ACHN (cell line): ENCODE measurements at places on chromosomes 12 and 14.

- DNase-seq: no peak
Measured at GRCh38 chr12:116465407-116465806, 93.8 kb upstream of the MAP1LC3B2 start.

GRCh38 chr12:11863988-11864387 is 206.8 kb upstream of the BCL2L14 start:
- no peak for DNase-seq

DNA sequence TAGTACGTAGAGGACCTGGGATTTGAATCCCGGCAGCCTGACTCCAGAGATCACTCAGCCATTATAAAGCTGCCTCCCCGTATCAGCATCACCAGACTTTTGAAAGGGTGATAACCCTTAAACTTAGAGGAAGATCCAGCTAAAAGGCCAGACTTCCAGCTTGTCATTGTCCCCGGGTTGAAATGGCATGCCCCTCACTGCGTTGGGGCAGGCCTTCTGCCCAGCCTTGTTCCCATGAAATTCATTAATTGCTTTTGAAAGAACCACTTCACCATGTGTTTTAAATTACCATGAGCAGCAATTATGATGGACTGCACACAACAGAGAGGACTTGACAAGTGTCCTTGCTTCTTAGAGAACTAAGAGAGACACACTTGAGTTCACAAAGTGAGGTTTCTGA is 269.6 kb upstream of the CRY1 start:
- no peak for DNase-seq

- no peak for DNase-seq
Measured at GRCh38 chr12:91252341-91252740, 69.7 kb upstream of the DCN start.

DNA sequence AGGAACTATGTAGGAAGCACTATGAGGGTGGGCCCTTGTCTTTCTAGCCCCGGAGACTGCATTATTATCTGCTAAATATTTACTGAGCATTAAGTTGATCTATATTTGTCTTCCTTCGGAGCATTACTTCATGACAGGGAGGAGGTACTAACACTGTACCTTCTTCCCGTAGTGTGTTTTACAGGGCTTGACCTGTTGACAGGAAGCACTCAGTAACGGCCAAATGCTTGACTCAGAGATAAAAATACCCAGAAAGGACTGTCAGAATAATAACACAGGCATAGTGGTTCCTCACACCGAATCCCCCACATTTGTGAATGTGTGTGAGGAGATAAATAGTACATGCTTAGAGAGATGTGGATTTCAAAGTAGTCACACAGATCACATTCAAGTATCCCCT is 466.6 kb downstream of the EGLN3 start:
- DNase-seq: no peak

- no peak for DNase-seq
Measured at GRCh38 chr14:62604524-62604923, 440.7 kb downstream of the KCNH5 start.

DNA sequence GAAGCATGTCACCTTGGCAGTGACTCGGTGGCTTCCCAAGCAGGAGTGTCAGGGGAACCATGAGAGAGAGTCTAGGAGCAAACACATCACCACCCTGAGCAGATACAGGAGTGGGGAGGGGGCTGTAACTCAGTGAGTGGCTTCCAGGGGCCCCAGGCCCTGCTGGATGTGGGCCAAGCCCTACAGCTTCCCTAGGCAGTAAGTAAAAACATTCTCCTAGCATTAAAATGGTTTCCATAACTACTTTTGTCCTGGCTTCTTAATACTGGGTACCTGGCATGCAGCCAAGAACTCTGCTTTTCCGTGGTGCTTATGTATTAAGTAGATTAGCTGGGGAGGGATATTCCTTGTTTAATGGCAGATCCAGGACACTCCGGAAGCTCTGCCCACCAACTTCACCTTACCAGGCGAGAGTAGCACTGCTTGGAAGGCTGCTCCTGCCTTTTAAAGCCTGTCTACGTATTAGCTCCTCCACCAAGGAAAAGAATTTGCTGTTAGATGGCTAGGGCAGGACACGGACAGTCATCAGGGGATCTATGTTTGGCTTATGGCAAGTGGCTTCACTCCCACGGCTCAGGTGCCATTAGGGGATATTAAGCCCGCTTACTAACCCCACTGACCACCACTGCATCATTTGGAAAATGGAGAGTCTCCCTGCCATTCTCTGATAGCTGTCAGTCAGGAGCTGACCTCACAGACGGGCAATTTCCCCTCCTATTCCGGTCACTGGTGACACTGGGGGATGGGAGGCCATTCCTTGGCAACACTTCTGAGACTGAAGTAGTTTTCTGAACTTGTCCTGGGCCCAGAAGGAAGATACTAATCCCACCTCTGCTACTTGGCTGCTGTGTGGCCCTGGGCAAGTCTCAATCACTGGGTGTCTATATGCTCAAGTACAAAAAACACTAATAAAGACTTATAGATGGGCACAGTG is 22.8 kb downstream of the OTUB2 start:
- no peak for DNase-seq

DNA sequence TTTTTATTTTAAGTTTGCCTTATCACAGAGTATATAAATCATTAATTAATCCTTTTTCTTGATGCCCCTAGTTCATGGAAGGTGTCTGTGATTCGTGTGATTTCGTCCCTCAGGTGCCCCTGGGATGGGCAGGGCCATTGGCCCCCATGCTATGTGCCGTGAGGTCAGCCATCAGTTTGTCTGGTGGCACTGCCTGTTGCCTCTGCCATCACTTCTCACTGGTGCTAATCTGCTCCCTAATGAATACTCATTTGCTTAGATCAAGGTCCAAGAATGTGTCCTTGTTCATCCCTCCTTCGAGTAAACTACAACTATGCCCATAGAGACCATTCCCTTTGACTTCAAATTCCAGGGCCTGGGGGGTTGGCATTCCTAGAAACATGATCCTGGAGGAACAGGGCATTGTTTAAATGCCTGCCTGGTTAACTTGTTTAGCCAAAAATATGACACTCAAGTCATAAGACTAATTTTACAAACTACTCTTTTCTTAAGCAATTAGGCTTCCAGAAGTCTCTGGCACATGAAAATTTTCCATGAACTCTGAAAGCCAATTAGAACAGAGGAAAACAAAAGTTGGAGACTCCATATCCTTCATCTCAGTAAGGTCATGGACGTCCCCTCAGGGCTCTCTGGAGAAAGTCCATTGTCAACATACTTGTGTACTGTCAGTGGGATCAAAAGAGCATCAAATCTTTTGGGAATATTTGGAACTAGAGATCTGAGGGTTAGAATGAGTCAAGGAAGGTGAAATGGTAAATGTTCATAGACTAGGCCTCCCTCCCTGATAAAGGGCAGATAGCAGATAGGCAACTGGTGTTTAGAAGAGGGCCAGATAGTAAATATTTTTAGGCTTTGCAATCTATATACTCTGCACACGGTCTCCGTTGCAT is 90.9 kb upstream of the PLXNC1 start:
- no peak for DNase-seq

- no peak for DNase-seq
Measured at GRCh38 chr12:110245369-110245772, 35.7 kb upstream of the ATP2A2 start.

DNA sequence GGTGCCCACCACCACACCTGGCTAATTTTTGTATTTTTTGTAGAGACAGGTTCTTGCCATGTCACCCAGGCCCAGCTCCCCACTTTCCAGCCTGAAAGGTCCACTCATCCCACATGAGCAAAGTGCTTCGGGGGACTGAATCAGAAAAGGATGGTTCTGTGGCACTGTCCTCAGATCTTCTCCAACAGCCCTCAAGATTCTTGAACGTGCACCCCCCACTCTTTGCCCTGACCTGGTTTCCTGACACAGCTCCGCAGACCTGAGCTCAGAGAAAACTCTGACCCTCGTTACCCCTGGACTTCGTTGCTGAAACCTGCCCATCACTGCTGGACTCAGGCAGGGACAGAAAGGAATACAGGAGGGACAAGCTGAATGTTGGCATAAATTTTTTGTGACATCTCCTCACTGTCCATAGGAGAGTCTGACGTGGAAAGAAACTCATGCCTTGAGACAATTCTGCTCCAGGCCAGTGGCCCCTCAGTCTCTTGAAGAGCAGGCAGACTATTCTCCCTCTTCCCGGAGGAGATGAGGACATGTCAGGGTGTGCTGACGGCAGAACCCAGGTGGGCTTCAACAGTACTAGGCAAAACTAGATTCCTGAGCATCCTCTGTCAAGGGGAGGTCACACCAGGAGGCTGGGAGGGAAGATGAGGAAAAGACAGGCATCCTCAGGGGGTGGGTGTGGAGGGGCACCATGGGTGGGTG is 149.3 kb downstream of the DPF3 start:
- DNase-seq: no peak

- no peak for DNase-seq
Measured at GRCh38 chr14:36805131-36805559, 143.5 kb downstream of the PAX9 start.

DNA sequence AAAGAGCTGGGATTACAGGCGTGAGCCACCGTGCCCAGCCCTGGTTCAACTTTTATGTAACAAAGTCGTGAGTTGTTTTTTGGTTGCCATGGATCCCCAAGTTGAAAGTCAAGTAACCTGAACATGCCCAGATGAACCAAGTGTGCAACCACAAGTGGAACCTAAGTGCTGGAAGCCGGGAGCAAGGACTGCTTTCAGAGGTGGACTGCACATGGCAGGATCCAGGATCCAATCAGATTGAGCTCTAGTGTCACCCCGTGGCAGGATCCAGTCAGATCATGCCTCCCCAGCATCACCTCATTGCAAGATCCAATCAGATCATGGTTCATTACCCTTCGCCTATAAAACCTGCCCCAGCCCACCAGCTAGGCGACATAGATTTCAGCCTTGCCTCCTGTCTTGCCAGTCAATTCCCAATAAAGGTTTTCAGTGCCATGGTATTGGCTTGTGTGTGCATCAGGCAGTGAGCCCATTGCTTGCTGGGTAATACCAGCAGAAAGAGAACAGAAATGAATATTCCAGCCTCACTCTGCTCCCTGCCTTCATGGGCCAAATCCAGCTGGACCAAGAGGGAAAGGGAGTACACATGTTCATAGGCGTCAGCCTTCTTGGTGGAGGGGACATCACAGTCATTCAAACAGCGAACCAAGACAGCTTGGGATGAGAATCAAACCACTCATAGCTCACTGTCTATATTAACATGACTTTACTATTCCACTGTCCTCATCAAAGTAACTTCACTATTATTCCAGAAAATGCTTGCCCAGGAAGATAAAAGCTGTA is 43.6 kb upstream of the VASH1 start:
- no peak for DNase-seq

- DNase-seq: no peak
Measured at GRCh38 chr14:93346926-93347721, at the start of gene COX8C. Gene COX8C, plus strand, starts transcription at chr14:93347182. Its CDS starts 87 bp downstream, at chr14:93347269.

GRCh38 chr12:18361433-18361832 is 100.1 kb downstream of the PIK3C2G start:
- DNase-seq: no peak

DNA sequence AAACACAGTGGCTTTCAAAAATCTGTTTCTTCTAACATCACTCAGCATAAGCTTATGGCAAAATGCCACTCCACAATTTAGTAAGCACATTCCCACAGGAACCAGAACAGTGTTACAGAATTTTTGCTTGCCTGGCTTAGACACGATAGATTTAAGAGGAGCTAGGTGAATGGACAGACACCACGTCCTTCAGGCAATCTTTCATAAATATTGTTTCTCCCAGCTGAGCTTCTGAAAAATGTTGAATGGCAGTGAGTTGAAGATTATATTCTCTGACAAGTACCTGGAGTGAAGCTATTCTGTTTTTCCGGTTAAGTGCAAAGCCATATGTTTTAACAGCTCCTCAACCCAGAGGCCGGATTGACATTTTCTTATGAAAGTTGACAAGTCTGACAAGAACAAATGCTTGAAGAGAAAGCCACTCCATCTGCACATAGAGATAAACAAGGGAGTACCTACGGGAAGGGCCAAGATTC is 102.0 kb downstream of the FSCB start:
- no peak for DNase-seq

- DNase-seq: no peak
Measured at GRCh38 chr14:64572386-64573104, 22.8 kb downstream of the PPP1R36 start.

DNA sequence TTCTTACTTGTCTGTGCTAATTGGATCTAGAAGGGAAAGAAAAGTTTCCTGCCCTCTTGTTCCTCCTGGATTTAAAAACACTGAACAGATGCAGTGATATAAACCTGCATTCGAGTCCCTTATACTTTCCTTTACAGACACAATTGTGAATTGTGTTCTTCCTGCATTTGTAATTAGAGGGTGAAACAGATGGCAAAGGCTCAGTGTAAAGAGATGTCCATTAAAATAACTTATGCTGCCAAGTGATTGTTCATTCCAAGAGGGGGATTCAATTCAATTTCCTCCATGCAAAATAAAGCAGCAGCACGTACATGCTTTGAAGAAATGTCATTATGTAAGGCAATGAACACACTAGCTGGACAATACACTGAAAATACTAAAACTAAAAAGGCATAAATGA is 248.3 kb upstream of the LRIG3 start:
- DNase-seq: no peak

GRCh38 chr12:128789356-128789929 is 34.3 kb downstream of the SLC15A4 start:
- DNase-seq: no peak

DNA sequence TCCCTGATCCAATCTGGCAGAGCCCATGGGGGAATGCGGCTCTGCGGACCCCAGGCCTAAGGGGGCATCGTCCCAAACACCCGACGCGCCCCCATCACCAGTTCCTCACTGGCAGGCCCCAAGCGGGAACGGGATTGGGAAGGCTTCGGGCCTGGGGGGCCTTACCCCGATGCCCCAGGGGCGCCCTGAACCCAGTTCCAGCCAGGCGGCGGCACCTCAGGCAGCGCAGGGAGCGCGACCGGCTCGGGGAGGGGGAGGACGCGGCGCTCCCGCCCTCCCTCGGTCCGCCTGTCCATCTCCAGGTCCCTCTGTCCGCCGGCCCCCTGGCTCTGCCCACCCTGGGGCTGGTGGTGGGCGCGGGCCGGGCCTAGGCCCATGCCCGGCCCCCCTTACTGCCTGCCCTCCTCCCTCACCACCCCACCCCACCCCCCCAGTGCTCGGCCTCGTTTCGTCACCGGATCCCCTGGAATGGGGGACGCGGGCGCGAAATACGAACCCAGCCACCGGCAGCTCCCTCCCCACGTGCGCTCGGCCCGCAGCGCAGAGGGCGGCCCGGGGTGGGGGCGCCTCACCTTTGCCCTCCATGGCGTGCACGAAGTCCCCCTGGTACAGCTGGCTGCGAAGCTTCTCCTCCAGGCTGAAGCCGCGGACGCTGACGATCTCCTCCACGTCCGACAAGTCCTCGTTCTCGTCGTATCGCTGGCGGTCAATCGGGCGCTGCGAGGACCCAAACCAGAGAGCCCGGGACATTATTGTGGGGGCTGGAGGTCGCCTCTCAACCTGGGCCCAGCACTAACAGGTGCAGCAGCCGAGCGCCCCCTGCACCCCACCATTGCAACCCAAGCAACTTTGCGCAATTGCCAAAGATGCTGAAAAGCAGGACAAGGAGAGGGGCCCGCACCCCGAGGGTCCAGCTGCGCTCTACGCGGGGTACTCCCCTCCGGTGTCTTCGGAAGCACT is 2.3 kb downstream of the KDM2B start:
- no peak for DNase-seq

DNA sequence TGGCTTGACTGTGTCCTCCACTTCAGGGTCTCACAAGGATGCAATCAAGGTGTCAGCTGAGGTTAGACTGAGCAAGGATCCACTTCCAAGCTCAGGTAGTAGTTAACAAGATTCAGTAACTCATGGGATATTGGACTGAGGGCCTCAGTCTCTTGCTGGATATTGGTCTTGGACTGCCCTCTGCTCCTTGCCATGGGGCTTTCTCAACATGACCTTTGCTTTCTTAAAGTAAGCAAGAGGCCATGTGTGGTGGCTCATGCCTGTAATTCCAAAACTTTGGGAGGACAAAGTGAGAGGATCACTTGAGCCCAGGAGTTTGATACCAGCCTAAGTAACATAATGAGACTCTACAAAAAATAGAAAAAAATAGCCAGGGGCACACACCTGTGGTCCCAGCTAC is 231.3 kb upstream of the AMIGO2 start:
- no peak for DNase-seq
